CD4-positive, alpha-beta T cell treated with Interferon alpha-2 for 1 hour (primary cell): ENCODE measurements at places on chromosomes 1 and 21.

- no peak for DNase-seq
Measured at GRCh38 chr21:15160136-15160535, 95.3 kb upstream of the NRIP1 start.

- peak; percentile 37 for DNase-seq
Measured at GRCh38 chr1:222404710-222405109, 143.2 kb downstream of the HHIPL2 start.

- peak; percentile 34 for DNase-seq
Measured at GRCh38 chr1:46489638-46490405, at the start of gene DMBX1. Gene DMBX1, plus strand, starts transcription at chr1:46489836. Its CDS starts 17,175 bp downstream, at chr1:46507011.

DNA sequence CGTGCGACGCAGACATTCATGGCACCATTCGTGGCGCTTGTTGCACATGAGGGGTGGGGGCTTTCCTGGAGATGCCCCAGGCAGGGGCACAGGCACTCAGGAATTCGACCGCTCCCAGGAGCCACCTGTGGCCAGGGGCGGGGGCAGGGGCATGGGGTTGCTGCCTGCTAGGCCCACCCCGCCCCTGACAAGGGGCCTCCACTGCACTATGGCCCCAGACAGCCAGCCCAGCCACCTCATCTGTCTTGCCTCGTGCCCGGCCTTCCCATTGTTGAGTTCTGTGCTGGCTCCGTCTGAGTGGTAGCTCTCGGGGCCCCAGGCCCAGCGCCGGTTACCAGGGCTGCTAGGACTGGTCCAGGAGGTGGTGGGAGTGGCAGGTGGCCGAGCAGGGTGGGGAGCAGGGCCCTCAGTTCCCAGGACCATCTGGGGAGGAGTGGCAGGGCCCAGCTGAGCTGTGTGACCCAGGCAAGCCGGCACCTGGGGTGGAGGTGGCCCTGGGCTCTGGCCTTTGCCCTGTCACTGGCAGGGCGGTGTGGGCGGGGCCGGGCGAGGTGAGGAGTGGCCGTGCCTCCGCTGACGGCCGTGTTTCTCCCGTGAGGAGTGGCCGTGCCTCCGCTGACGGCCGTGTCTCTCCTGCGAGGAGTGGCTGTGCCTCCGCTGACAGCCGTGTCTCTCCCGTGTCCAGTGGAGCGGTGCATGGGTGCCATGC lies 1.9 kb downstream of the PLCH2 start:
- no peak for DNase-seq

DNA sequence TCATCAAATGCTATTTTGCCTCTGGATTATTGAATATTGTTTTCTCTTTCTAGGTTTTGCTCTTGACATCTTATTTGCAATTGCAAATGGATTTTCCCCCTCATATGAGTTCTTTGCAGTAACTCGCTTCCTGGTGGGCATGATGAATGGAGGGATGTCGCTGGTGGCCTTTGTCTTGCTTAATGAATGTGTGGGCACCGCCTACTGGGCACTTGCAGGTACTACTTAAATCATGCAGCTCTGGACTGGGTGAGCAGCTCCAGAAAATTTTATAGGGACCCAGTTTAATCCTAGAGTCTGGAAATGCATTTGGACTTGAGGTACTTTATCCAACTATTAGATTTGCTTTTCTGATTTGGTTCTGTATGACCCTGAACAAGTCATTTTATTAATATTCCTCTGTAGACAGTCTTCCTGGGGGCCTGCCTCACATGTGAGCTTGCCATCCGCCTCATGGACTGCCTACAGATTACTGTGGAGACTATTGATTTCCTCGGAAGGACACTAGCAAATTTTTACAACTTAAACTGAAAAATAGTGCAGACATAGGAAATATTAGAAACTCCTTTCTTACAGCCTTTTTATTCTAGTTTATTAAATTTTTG lies 44.5 kb downstream of the SLC22A15 start:
- peak; percentile 36 for DNase-seq

DNA sequence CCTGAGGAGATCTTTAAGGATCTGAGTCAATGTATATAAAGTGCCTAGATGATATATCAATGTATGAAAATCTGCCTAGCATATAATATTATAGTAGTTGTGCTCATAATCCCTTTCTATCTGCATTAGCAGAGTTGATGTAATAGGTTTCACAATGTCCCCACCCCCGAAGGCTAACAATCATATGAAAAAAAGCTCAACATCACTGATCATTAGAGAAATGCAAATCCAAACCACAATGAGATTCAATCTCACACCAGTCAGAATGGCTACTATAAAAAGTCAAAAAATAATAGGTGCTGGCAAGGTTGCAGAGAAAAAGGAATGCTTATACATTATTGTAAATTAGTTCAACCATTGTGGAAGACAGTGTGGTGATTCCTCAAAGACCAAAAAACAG lies 147.8 kb upstream of the DPT start:
- DNase-seq = no peak
